Omental fat pad (tissue), 4 donors: ENCODE measurements at places on chromosomes 3 and 15. TPM values are rescaled to one million over a fixed set of nuclear protein-coding genes. Genes with fewer than 3 reads are reported as not detected.

DNA sequence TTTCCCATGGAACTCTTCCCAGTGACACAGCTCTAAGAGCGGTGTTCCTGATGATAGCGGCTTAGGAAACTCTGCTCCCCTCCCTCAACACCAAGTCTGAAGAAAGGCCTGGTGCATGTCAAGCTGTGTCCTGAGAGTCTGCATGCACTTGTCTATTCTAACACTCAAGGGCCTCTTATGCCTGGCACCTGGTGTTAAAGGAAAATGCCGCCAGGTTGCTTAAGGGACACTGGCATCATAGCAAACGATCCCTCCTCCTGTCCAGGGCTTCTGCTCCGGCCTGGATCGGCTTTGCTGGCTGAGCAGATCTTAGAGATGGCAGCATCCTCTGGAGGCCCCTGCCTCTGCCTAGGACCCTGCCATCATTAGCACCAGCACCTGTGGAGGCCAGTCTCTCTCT lies 121.7 kb downstream of the MEGF11 start:
- DNase-seq = no peak

Gene VEPH1
- total RNA-seq = 0.48 TPM

Gene MAP6D1
- 2.8 TPM for total RNA-seq

DNA sequence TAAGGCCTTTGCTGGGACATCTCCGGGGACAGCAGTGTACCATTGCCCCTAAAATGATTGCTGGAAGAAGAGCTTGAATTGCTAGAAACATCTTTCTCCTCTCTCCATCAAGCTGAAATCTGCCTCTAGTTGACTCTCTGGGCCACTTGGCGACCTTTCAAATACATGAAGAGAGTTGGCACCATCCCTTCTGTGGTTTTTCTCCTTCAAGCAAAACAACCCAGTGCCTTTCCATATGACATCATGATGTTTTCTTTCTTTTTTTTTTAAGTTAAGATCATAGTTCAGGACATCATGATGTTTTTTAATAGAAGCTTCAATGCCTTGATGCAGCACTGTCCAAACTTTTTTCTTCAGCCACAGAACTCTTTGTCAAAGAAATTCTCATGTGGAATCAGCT lies 144.0 kb upstream of the PTPRG start:
- no peak for DNase-seq

Gene CADPS
- 0.09 TPM for total RNA-seq

Gene PLSCR5
- not detected for total RNA-seq

Gene UACA
- total RNA-seq = 36.1 TPM

DNA sequence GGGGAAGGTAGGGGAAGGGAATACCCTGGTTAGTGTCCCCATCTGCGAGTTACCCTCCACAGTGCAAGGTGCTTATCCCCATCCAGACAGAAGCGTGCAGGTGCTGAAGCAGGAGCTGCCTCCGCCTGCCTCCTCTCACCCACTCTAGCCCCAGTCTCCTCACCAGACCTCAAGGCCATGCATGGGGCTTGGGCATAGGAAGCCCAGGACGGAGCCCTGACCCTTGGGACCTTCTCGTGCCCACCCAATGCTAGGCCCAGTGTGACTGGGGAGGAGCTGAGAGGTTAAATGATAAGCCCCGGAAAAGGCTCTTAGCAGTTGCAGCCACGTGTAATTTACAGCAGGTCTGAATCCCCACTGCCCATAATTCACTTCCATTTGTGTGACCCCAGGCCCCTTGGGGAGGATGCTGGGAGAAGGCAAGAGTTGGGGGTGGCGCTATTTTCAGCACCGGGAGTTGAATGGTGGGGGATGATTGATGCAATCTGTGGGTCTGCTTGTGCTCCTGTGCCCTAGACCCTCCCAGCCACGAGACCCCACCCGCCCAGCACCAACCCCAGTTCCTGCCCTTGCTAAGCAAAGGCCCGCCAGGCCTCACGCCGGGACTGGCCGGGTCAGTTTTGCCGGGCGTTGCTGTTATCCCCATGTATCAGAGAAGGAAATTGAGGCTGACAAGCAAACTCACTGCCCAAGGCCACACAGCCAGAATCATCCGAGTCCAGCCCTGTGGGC lies 14.5 kb upstream of the PLXND1 start:
- DNase-seq = no peak

Gene ABI3BP
- 155 TPM for total RNA-seq

GRCh38 chr3:169454060-169454317 lies 209.5 kb downstream of the MECOM start:
- no peak for DNase-seq

DNA sequence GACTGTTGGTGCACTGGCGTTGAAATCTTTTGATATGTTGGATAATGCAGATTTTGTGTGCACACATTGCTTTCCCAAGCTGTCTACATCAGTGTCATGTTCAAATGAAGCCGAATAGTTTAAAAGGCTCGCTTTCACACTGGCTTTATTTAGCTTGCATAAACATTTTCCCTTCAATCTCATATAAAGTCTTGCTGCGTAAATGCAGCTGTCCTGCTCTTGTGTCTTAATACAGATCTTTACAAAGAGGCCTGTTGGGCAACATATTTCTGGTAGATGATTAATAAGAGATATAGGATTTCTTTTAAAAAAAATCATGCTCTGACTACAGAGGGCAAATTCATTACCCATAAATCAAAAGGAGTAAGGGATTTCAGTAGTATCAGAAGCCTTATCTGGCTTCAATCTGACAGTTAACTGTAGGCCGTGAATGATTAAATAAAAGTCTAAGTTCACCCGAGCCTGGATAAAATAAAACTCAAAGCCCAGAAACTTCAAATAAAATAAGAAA lies 937.2 kb downstream of the FHIT start:
- no peak for DNase-seq
